ENCODE measurements at places on chromosomes 3 and 15.

- DNase-seq: no peak
These were observed 34.5 kb downstream of the ACAA1 start for GRCh38 chr3:38102444-38102814.

GRCh38 chr3:23422517-23422851 lies 219.4 kb downstream of the UBE2E2 start:
- no peak for DNase-seq

DNA sequence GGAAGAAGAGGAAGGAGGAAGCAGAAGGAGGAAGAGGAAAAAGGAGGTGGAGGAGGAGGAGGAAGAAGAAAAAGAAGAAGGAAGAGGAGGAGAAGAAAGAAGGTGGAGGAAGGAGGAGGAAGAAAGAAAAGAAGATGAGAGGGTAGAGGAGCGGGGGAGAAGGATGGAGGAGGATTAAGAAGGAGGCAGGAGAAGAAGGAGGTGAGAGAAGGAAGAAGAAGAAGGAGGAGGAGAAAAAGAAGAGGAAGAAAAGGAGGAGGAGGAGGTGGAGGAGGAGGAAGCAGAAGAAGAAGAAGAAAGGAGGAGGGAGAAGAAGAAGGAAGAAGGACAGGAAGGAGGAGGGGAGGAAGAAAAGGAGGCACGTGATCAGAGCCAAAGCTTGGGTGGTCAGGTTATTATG lies 37.3 kb upstream of the PRTG start:
- DNase-seq: no peak

DNA sequence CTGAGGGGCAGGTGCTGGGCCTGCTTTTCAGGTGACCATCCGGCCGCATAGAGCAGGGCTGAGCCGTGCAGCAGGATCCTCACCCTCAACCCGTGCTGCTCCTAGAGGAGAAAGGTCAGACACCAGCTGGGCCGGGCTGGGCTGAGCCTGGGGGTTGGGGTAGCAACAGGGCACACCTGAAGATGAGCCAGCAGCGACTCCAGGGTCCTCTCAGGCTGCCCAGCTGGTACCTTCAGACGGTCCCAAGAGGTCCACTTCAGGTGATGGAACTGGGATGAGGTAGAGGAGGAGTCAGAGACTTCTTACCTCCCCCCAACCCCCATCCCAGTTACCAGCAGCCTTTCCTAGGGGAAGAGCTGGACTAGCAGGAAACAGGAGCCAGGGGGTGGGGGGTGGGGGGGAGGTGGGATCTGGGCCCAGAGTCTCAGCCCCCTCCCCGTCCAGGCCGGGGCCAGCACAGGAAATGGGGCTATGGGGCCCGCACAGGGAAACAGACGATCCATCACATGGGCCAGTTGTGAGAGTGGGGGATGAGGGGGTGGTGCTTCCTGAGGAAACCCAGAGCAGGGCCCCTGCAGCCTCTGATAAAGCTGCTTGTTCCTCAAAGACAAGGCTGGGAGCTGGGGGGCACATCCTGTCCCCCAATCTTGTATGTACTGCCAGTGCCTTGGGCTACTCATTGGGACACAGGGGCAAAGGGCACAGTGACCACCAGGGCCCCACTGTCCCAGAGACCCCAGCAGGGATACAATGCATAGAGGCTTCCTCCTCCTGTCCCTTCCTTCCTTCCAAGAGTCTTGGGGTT lies 3.0 kb downstream of the INKA1 start:
- no peak for DNase-seq

DNA sequence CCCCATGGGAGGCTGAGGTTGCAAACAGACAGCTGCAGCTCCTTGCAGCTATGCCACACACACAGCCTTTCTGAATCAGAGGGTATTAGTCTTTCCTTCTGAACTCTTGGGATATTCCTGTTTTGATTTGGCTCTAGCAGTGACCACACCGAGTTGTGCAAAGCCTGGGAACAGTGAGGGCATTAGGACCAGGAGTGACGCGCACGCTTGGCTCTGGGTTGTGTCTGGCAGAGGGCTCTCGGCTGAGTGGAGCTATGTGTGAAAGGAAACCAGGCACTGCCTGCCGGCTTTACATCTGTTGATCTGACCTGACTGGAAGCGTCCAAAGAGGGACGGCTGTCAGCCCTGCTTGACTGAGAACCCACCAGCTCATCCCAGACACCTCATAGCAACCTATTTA lies at the start of gene GALNT15:
Gene GALNT15, plus strand, starts transcription at position 292 of the 400 bp plus-strand sequence. CDS start 472 bp downstream, outside the sequence.
- no peak for DNase-seq

- no peak for DNase-seq
These were observed 56.9 kb downstream of the GRIP2 start for GRCh38 chr3:14483286-14483685.

DNA sequence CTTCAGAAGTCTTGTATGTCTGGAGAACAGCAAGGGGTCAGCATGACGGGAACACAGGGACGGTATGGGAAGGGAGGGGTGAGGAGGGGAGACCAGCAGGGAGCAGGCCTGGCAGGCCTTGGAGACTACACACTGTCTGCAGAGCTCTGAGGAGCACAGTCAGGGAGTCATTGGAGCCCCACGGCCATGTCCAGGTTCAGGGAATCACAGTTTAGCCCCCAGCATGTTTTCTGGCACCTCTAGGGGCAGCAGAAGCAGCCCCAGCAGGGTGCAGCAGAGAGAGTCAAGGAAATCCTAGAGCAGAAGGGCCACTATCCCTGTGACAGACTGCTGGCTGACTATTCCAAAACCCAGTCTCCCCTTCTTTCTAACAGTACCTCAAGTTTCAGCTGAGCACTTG lies 3.2 kb downstream of the LAMP3 start:
- DNase-seq: no peak

- no peak for DNase-seq
These were observed 572.0 kb upstream of the TGFBR2 start for GRCh38 chr3:30034246-30034991.

DNA sequence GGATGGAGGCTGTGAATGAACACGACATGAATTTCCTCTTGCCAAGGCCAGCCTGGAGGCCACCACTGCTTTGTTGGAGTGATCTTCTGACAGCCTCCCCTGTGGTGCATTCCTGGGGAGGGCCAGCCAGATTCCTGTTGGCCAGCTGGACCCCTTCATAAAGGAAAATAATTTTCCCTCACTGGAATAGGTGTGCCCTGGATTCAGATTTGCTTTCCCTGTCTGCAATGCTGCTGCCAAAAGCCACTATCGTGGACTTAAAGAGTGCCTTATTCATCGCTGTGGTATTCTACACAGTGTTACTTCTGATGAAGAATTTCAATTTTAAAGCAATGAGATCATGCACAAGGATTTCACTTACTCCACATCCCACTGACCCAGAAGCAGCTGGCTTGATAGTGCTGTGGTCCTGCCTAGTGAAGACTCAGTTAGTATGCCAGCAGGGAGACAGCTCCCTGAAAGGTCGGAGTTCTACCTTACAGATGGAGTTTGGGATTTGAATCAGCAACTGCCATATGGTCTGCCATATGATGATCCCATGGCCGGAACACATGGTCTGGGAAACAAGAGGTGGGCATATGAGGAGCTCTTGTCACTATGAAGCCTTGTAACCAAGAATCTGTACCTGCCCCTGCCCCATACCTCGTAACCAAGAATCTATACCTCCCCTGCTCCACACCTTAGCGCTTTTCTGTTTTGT lies 145.2 kb downstream of the KLF13 start:
- DNase-seq: no peak

DNA sequence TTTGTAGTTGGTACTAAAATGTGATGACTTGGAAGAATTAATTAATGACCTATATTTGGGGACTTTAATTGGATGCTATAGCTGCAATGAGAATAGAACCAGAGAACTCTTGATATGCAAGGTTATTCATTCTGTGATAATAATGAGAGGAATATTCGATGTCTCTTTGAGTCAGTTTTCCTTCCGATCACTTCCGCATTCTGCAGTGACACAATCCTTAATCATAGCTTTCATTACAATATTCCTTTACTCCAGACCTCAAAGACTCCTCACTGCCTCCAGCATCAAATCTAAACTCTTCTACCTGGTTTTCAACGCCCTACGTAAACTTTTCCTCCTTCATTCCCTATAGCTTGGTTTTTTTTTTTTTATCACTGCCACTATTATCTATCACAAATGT lies 21.6 kb downstream of the B3GNT5 start:
- DNase-seq: no peak

- no peak for DNase-seq
These were observed 14.0 kb downstream of the PLXNA1 start for GRCh38 chr3:126996905-126997304.

GRCh38 chr3:178082326-178082906 lies 453.8 kb upstream of the KCNMB2 start:
- DNase-seq: no peak

Data from activated T-cell treated with anti-CD3 and anti-CD28 coated beads for 4 hours (primary cell).